NCI-H524 treated with DMSO at 0.1 percent for 48 hours (cell line): ENCODE measurements at places on chromosomes 13 and 19.

- DNase-seq, result peak; percentile 68
These were observed 53.2 kb downstream of the GPR12 start for GRCh38 chr13:26707122-26708006.

- no peak for DNase-seq
These were observed 31.1 kb upstream of the ATP12A start for GRCh38 chr13:24648983-24649687.

- DNase-seq, result no peak
These were observed 7.3 kb downstream of the SIX5 start for GRCh38 chr19:45761714-45762113.

GRCh38 chr13:41533266-41534052 is 76.1 kb downstream of the RGCC start:
- no peak for DNase-seq

GRCh38 chr13:29564373-29564772 is 31.1 kb downstream of the SLC7A1 start:
- DNase-seq, result no peak

GRCh38 chr19:46726971-46727501 is 10.1 kb upstream of the PRKD2 start:
- DNase-seq, result no peak

- DNase-seq, result no peak
These were observed 11.2 kb downstream of the ACTN4 start for GRCh38 chr19:38658462-38659306.

DNA sequence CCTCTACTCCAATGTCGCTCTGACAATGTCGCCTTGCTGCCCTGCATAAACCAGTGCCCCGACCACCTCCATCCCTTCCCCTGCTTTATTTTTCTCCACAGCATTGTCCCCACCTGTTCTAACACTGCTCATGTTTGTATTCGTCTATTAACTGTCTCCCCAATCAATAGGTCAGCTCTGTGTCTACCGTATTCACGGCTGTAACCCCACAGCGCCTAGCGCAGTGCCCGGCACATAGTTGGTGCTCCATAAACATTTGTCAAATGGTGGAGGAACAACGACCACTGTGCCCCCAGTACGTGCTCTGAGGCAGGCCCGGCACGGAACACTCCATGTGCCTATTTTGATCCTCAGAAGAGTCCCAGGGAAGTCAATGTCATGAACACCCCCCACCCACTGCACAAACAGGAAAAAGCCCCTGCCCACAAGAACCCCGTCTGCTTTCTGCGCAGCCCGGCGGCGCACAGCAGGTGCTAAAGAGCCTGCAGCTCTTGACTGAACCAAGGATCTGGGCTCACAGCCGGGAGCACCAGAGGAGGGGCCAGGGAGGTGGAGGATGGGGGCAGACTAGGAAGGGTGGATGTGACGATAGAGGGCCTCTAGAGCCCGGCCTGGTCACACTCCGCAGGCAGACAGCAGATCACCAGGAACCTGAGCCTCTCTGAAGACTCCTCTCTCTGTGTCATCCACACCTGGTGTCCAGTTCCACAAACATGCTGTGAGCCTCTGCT is 1.8 kb upstream of the CEACAM16 start:
- no peak for DNase-seq

DNA sequence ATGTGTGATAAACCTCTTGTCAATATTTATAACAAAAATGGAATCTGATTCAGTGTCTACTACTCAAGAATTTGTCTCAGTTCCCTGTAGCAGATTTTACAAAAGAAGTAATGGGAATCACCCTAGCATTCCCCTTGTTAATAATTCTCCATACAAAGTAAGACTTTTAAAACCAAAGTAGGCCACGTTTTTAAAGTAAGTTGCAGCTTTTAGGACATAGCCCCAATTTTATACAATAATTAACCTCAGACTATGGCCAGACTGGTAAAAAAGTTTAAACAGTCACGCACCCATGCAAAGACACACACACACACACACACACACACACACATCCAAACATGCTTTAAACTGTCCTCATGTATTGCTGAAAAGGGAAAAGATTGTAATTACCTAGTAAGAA is 589.9 kb downstream of the PCDH9 start:
- DNase-seq, result no peak

DNA sequence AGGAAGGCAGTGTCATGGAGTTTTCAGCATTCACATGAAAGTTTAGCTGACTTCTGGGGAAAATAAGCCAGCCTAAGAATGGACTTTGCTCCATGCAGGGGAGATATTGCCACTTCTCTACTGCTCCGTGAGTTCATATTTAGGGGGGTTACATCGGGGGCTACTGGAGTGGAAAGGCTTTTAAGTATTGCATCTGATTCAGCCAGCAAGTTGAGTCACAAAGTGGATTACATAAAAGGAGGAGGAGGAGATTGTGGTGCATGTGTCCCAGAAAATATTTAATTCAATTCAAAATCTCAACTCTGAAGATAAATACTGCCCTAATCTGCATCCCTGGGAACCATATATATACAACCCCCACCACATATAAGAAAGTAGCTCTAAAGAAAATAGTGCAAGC is 617.2 kb downstream of the DCT start:
- DNase-seq, result no peak

DNA sequence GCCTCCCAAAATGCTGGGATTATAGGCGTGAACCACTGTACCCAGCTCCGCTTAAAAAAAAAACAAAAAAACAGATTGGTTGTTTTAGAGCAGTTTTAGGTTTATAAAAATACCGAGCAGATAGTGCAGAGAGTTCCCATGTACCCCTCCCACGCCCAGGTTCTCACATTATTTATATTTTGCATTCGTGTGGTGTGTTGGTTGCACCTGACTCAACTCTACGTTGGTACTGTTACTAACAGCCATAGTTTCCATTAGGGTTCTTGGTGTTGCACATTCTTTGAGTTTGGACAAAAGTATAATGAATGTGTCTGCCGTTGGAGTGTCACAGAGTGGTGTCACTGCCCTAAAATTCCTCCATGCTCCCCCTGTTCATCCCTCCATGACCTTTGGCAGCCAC is 29.1 kb downstream of the MYO9B start:
- no peak for DNase-seq

DNA sequence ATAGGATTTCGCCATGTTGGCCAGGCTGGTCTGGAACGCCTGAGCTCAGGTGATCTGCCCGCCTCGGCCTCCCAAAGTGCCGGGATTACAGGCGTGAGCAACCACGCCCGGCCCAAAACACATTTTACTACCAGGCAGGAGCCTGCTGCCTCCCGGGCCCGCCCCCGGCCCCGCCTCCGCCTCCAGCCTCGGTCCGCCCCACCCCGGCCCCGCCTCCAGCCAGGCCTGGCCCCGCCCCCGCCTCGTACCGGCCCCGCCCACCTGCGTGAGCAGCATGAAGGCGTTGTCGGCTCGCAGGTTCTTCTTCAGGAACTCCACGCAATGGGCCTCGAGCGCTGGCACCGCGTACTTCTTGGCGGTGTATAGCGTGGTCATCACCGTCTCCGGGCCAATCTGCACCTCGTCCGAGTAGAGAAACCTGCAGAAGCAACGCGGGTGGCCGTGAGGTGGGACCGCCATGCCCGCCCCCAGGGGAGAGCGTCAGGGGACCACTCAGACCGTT is 22.7 kb downstream of the BTBD2 start:
- DNase-seq, result no peak
